ENCODE measurements at places on chromosomes 11 and 22.

DNA sequence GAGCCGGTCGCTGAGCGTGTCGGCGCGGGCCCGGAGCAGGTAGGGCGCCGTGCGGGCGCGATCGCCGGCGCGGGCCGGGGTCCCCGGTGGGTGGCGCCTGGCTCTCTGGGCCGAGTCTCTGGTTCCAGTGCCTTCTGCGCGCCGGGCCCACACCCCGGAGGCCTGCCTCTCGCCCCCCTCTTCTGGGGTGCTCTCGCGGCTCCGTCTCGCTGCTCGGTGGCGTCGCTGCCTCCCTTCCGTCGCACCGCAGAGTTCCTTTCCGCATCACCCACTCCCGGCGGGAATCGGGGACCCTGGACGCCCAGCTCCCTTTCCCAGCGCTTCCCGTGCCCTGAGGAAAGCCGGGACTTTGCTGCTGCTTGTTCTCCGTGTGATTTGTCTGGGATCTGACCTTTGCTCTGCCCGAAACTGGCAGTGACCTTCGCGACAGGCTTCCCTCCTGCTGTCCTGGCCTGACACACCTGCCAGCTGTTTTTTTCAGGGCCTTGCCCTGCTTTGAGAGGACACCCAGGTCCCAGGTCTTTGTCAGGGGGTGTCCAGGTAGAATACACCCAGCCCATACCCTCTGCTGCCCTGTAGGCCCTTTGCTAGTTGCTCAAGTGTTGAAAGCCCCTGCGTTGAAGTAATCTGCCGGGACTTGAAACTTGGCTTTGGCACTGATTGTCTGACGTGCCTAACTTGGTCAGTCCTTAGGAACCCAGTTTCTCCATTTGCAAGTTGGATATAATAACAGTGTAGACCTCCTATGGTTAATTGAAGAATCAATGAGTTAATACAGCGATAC lies 711 bp downstream of the FDX1 start:
- peak; percentile 59 for DNase-seq

GRCh38 chr11:58316142-58316541 lies 42.7 kb downstream of the OR5B17 start:
- no peak for DNase-seq

DNA sequence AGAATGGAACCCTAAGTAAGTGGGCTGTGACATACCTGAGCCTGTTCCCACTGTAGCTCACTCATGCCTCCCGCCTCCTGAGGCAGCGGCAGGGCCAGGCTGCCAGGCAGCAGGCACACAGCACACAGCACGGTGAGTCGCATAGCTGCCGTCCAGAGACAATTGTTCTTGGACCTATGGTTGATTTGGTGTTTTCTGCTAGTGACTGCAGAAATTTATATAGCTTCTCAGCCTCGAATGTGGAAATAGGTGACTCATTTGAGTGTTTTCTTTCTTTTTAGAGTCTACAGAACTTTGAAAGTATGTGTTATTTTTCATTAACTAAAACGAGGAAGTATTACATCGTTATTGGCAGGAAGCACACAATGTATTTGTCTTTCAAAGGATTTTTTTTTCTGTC lies at the start of gene MMP7:
Gene MMP7, minus strand, starts transcription at position 190 of the 400 bp plus-strand sequence. Its CDS starts 47 bp downstream, at position 143.
- DNase-seq, result peak; percentile 21

DNA sequence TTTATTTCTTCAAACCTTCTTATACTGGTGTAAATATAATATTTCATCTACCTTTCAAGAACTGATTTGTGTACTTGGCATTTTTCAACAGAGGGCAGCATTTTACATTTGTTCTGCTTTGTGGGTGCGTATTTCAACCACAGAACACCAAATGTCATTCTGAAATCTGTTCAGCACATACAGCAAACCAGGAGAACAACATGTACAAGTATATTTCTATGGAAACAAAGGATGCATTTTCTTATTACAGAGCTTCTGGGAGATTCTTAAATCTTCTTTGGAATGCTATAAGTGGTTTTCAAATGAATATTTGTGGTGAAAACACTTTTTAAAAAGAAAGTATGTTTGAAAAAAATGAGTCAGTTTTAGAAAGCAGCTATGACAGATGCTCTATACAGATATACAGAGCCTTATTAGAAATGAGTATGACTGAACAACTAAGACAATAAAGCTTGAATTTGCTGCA lies 946.0 kb downstream of the FAM181B start:
- peak; percentile 12 for DNase-seq

- DNase-seq, result no peak
Measured at GRCh38 chr11:102252339-102252891, 64.9 kb upstream of the BIRC3 start.

- no peak for DNase-seq
Measured at GRCh38 chr22:36009085-36009484, 19.5 kb downstream of the RBFOX2 start.

- DNase-seq, result no peak
Measured at GRCh38 chr11:83120327-83120726, 36.6 kb upstream of the PCF11 start.

GRCh38 chr22:33565580-33565995 lies 354.7 kb downstream of the LARGE1 start:
- DNase-seq, result no peak

DNA sequence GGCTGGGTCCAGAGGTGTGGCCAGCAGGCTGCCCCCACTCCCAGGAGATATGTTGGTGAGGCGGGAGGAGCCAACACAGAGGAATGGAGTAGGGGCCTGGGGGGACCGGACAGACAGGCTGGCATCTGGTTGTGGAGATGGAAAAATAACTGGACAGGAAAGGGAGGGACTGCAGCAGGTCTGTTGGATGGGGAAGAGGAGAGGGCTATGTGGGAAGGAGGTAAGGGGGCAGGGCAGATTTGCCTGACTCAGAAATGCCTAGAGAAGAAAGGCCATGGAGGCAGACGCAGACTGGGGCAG lies 160.4 kb downstream of the TRIM29 start:
- DNase-seq, result no peak

DNA sequence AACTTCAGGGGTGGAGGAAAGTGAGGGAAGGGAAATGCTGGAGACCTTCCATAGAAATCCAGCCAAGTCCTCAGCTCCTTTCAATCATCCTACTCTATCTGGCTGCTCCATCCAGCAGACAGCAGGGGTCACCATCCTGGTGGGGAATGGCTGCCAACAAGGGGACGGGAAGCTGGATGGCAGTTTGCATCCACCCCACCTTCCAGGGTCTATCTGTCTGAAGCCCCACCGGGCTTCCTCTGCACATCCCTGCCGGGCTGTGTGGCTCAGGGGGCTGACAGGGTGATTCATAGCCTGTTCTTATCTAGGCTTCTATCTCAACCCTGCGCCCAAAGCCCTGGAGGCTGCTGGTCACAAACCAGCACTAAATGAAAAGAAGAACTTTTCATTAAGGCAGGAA lies 1.1 kb downstream of the SYTL2 start:
- DNase-seq, result peak; percentile 37

- DNase-seq, result peak; percentile 84
Measured at GRCh38 chr11:75022759-75023396, 34.1 kb downstream of the NEU3 start.

DNA sequence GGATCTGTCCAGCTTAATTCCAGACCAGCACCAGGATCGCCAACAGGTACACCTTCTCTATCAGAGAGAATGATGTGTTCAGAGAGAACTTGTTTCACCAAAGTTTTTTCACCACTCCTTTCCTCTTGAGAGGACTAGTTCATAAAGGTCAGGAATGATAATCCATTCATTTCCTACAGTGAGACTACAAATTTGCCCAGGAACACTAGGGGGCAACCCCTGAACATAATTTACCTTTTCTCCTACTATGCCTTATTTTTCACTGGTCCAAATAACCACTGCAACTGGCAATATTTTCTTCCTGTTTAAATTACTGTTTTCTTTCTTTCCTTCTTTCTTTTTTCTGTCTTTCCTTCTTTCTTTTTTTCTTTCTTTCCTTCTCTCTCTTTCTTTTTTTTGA lies 22.5 kb downstream of the CAVIN3 start:
- no peak for DNase-seq

DNA sequence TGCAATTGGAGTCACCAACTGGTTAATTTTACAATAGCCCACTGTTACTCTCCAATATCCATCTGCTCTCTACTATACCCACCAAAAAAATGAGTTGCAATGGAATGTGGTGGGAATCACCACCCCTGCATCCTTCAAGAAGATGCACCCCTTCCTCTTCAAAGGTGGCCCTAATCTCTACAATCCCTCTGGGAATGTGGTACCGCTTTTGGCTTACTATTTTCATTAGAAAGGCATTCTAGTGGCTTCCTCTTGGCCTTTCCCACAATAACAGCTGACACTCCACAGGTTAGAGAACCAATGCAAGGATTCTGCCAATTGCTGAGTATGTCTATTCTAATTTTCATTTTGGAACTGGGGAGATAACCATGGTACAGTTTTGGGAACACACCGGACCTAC lies 33.2 kb upstream of the CWF19L2 start:
- DNase-seq, result no peak

- no peak for DNase-seq
Measured at GRCh38 chr11:62353841-62354240, 16.6 kb downstream of the ASRGL1 start.

GRCh38 chr11:81497202-81497804 lies 1236.4 kb downstream of the FAM181B start:
- peak; percentile 59 for DNase-seq

DNA sequence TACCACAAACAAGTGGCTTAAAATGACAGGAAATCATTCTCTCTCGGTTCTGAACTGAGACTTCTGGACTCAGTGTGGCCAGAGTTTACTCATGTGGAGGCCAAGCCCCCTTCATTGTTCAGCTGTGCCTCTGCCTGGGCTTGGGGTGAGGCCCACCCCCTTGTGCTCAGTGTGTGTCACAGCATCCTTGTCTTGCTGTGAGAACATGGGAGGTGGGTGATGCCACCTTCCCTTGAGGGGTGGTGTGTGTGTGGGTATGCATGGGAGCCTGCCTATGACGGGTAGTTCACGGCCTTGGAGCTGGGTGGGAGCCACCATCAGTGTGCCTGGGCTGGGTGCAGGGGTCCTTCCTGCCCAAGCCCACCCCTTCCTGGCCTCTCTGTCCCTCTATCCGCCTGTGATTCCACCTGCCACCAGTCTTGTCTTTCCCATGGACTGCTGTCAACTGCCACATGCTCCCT lies 101.7 kb downstream of the MORC2 start:
- DNase-seq, result peak; percentile 3

GRCh38 chr22:25742918-25743708 lies 1.1 kb downstream of the MYO18B start:
- DNase-seq, result no peak

DNA sequence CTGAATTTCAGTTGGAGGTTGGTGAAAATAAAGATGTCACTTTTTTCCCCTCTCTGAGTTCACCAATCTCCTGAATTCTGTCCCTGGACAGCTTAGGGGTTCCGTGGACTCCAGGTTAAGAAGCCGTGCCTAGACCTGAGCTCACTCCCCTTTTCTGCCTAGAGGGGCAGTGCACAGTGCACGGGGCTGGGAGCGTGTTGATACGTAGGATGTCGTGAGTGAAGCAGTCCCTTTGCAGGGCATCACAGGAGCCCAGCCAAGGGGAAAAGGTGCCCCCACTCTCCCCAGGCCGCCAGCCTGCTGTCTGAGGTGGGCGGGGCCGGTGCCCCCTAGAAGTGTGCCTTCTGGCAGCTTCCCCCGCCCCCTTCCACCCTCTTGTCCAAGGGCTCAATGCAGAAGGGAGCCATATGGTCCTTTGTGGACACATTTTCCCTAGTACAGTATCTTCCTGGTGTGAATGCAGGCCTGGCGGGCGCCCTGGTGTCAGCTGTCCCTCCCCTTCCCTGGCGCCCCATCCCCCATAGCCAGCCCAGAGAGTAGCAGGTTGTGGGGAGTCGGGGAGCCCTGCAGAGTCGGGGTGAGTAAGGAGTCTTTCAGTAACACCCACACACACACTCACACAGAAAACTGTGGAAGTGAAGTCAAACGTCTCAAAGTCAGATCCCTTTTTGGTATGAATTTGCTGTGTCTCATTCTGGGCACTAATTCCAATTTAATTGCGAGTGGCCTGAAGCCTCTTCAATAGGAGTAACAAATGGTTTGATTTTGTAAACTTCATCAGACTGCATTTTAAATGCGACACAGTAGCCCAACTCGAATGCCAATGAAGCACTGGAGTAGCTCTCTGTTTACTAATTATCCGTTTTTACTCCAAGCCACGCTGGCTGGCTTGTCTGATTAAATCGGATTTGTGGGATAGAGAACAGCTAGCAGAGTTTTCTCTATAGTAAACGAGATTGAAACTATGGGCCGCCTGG lies 67.5 kb upstream of the NNMT start:
- no peak for DNase-seq

GRCh38 chr11:30911247-30911646 lies 325.1 kb upstream of the MPPED2 start:
- DNase-seq, result no peak

DNA sequence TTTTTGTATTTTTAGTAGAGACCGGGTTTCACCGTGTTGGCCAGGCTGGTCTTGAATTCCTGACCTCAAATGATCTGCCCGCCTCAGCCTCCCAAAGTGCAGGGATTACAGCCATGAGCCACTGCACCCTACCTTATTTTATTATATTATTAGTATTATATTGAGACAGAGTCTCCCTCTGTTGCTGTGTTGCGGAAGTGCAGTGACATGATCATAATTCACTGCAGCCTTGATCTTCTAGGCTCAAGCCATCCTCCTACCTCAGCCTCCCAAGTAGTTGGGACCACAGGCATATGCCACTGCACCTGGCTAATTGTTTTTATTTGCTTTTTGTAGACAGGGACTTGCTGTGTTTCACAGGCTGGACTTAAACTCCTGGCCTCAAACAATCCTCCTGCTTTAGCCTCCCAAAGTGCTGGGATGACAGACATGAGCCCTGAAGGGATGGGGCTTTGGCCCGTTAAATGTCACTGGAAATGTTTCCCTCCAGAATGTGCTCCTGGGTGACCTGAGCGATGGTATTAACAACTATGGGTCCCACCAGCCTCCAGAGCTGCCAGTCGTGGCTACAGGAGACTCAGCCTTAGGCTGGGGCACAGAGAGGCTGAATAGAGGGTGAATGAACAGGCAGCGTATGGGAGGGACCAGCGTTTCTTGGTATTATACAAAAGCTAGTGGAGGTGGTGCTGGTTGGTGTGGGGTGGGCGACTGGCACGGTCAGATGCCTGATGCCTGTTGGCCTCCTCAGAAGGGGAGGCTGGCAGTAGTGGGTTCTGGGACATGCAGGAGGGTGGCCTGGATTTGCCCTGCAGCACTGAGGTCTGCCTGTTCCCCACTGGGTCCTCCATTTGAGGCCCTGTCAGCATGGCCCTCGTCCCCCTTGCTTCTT lies 7.3 kb downstream of the TANGO2 start:
- no peak for DNase-seq

- DNase-seq, result no peak
Measured at GRCh38 chr22:35802885-35803284, 85.2 kb downstream of the APOL5 start.

GRCh38 chr22:48031589-48031988 lies 1269.1 kb downstream of the TBC1D22A start:
- no peak for DNase-seq

GRCh38 chr11:61930933-61931332 lies 13.6 kb upstream of the RAB3IL1 start:
- DNase-seq, result no peak

GRCh38 chr11:68508425-68508824 lies 47.9 kb downstream of the PPP6R3 start:
- no peak for DNase-seq
